ENCODE measurements at places on chromosomes 7 and 10.

GRCh38 chr7:135756191-135756590, 7.6 kb upstream of the FAM180A start:
- DNase-seq: no peak

- DNase-seq: no peak
Measured at GRCh38 chr10:101388676-101389276, 34.8 kb downstream of the BTRC start.

DNA sequence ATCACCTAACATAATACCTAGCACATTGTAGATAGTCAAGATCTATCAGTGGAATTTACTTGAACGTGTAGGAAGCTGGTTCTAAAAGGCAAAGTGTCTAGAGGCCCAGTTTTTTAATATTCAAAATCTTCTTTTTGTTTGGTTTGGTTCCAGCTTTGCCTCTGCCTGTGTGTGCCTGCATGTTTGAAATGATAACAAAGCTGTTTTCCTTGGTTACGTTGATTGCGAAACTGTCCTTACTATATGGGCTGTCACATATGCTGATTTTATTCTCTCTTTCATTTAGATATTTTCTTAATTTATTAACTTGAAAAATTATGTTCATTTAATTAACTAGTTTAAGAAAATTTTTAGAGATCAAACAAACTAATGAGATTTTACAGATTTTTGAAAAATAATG, 237.3 kb downstream of the SEMA3A start:
- DNase-seq: no peak

GRCh38 chr7:47827871-47828270, 120.4 kb downstream of the PKD1L1 start:
- DNase-seq: no peak

DNA sequence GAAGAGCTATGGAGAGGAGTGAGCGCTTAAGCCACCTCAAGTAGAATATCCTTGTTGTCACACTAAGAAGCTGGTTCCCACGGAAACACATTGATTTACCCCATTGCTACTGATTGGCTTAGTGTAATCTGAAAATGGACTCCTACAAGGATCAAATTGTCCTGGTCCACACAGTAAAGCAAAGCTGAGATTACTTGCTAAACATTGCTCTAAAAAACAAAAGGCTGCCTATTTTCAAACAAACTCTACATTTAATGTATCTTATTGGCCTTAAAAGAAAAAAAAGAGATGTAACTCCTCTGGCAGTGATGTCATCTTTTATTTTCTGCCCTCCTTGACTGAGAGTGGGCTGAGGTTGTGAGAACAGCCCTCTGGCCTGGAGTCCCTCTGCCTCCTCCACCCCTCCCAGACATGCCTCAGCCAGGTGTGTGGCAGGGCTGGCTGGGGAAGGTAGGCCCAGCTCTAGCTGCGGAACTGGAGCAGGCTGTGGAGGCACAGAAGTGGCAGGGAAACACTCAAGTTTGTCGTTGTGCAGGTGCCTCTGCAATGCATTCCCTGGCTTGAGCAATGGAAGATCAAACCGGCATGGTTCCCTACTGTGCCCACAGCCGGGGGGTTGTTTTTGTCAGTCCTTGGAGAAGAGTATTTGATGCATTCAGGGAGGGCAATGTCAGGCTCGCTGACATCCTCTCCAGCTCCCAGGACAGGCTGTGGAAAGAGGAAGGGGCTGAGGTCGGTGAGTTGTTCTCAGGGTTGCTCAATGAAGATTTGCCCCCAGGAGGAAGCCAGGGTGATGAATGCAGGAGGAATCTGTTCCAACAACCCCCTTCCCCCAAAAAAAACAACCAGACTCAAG, 9.1 kb downstream of the KLF6 start:
- no peak for DNase-seq

- DNase-seq: no peak
Measured at GRCh38 chr7:22563621-22564241, 63.7 kb upstream of the STEAP1B start.

- no peak for DNase-seq
Measured at GRCh38 chr10:49751636-49752510, 10.2 kb downstream of the OGDHL start.

DNA sequence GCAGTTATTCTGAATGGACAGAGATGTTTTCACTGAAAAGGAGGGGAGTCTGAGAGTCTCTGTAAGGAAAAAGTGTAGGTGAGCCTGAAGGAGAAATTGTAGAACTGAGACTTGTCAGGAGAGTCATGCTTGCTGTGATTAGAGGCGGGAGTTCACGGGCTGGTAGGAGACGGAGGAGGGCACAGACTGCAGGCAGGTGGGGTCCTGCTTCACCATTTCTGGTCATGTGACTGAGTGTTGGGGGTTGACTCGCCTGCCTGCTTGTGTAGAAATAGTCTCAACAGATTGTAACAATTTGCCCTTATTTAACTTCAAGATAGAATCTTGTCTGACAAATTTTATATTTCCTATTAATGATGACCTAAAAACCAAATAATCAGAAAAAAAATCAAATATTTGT, 70.3 kb downstream of the OGDH start:
- no peak for DNase-seq

DNA sequence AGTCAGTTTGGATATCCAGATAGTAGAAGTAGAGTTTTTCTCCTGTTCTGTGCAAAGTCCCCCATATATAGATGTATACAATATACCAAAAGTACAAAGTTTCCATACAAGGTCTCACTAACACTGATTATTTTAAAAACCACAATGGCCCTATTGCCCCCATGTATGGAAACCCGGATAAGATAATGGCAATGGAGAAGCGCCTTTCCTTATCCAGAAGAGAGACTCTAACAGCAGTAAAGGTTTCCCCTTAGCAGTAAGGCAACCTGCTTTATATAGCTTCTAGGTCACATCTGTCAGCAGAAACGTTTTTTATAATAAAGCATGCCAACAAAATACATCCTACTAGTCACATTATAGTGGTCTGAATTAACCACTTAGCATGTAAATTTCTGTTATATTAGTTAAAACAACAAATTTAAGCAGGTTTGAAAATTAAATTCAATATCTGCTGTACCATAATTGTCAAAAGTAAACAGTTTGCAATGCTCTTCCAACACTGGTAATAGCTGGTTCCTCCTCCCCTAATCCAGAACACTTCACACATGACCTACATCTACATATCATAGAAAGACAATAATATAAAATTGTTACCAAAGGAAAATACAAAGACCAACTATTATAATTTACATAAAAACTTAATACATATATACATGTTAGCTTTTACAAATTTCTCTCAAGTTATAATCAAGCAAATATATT, 22.4 kb downstream of the USP6NL start:
- DNase-seq: no peak
